Uterus (tissue), 4 donors: ENCODE measurements at places on chromosomes 1 and 21. TPM values are rescaled to one million over a fixed set of nuclear protein-coding genes. Genes with fewer than 3 reads are reported as not detected.

GRCh38 chr1:214569357-214570004 is 18.1 kb upstream of the PTPN14 start:
- no peaks in the 10 kb centered on the region for H3K4me1 ChIP-seq
- no peak overlapping the region for H3K27ac ChIP-seq
- no peaks in the 10 kb centered on the region for H3K36me3 ChIP-seq
- H3K27me3 ChIP-seq: no peaks in the 10 kb centered on the region

DNA sequence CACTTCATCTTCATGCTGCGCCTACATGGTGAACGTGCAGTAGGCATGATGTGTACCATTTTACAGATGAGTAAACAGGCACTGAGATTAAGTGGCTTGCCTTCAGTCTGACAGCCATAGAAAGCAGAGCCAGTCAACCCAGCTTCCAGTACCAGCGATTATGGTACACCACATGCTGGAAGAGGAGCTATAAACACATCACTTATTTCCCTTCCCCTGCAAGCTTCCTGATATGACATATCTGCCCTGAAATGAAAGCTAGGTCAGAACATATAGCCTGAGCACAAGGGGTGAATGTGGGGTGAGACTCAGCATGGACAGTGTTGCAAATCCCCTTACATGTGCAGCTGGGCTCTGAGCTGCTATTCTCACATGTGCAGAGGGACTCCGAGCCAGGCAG is 33.8 kb upstream of the IL20 start:
- no peaks in the 10 kb centered on the region for H3K4me1 ChIP-seq
- no peak for DNase-seq
- no peak overlapping the region for H3K27ac ChIP-seq
- H3K4me3 ChIP-seq: no peak overlapping the region
- H3K27me3 ChIP-seq: no peaks in the 10 kb centered on the region

GRCh38 chr1:106875622-106876021 is 180.9 kb upstream of the PRMT6 start:
- H3K4me1 ChIP-seq: no peaks in the 10 kb centered on the region
- no peak for DNase-seq
- H3K36me3 ChIP-seq: no peaks in the 10 kb centered on the region
- no peak overlapping the region for H3K4me3 ChIP-seq
- no peak overlapping the region for H3K27ac ChIP-seq

DNA sequence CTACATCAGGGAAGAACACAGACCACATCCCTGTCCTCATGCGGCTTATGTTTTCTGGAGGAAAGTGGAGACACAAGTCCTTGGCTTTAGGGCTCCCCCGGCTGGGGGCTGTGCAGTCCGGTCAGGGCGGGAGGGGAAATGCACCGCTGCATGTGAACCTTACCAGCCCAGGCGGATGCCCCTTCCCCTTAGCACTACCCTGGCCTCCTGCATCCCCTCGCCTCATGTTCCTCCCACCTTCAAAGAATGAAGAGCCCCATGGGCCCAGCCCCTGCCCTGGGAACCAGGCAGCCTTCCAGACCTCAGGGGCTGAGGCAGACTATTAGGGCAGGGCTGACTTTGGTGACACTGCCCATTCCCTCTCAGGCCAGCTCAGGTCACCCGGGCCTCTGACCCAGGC is 45.5 kb downstream of the TNNT2 start:
- H3K27me3 ChIP-seq: no peaks in the 10 kb centered on the region
- no peaks in the 10 kb centered on the region for H3K36me3 ChIP-seq
- DNase-seq: no peak
- H3K4me1 ChIP-seq: no peaks in the 10 kb centered on the region
- no peak overlapping the region for H3K4me3 ChIP-seq
- H3K27ac ChIP-seq: no peak overlapping the region

- no peak overlapping the region for H3K27ac ChIP-seq
- H3K36me3 ChIP-seq: no peaks in the 10 kb centered on the region
- H3K4me3 ChIP-seq: no peak overlapping the region
- no peaks in the 10 kb centered on the region for H3K27me3 ChIP-seq
Measured at GRCh38 chr1:151846062-151846568, 6.5 kb upstream of the C2CD4D start.

- H3K36me3 ChIP-seq: no peaks in the 10 kb centered on the region
- H3K27me3 ChIP-seq: no peaks in the 10 kb centered on the region
- no peaks in the 10 kb centered on the region for H3K4me1 ChIP-seq
- no peak for DNase-seq
- no peak overlapping the region for H3K27ac ChIP-seq
Measured at GRCh38 chr1:243287652-243288051, 31.8 kb downstream of the SDCCAG8 start.

GRCh38 chr1:7046314-7046713 is 261.1 kb downstream of the CAMTA1 start:
- no peaks in the 10 kb centered on the region for H3K27me3 ChIP-seq
- H3K4me1 ChIP-seq: no peaks in the 10 kb centered on the region
- no peaks in the 10 kb centered on the region for H3K36me3 ChIP-seq
- H3K27ac ChIP-seq: no peak overlapping the region

SMIM34 gene
- not detected for total RNA-seq

PROK1 gene
- total RNA-seq: not detected

NECAP2 gene
- total RNA-seq: 60.1 TPM

ESRRG gene
- not detected for total RNA-seq

IRF6 gene
- 0.88 TPM for total RNA-seq

RPTN gene
- total RNA-seq: not detected

LENEP gene
- total RNA-seq: not detected
